MM.1S (cell line): ENCODE measurements at places on chromosomes 5 and 9.
A peak's percentile ranks its signal among the peaks of the same experiment; 100 is the strongest.

DNA sequence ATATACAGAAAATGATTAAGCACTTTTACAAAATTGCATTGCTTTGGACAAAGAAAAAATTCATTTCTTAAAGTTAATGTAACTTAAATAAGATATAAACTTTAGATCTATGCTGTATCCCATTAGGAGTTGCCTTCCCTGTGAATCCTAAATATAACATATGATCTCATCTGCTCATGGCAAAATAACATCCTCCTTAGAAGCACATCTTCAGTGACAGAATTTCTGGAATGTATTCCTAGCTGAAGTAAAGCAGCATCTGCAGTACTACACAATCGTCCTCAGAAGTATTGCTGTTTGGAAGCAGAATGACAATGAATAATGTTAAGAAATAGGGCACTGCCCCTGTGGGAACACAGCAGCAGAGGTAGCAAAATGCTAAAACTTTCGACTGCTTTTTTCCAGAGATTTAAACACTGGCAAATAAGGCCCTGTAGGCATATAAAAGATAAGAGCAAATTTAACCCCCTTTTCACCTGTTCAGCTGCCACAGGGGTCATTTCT, 571.0 kb downstream of the PTPRD start:
- DNase-seq = no peak

GRCh38 chr5:94217745-94218144, 400.7 kb downstream of the KIAA0825 start:
- DNase-seq = no peak

DNA sequence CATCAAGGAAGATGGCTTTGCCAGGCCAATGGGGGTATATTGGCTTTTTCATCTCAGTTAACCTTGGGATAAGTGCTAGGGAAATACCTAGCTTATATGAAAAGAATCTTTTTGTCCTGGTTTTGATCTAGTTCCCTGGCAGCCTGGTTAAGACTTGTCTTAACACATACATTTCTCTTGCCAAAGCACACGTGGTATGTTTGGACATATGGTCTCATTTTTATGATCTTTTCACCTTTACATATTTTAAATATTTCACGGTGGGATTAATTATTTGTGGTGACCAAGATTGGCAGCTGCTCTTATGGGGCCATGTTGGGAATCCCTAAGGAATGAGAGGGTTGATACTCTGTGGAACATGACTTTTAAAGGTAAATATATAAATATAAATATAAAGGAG, 312.5 kb downstream of the NPR3 start:
- DNase-seq = no peak

GRCh38 chr5:180820788-180821321, 18.2 kb upstream of the MGAT1 start:
- DNase-seq = peak; percentile 94

- no peak for DNase-seq
Measured at GRCh38 chr5:167160388-167160787, 1131.1 kb upstream of the WWC1 start.

- no peak for DNase-seq
Measured at GRCh38 chr5:154729613-154730012, 25.6 kb upstream of the LARP1 start.

DNA sequence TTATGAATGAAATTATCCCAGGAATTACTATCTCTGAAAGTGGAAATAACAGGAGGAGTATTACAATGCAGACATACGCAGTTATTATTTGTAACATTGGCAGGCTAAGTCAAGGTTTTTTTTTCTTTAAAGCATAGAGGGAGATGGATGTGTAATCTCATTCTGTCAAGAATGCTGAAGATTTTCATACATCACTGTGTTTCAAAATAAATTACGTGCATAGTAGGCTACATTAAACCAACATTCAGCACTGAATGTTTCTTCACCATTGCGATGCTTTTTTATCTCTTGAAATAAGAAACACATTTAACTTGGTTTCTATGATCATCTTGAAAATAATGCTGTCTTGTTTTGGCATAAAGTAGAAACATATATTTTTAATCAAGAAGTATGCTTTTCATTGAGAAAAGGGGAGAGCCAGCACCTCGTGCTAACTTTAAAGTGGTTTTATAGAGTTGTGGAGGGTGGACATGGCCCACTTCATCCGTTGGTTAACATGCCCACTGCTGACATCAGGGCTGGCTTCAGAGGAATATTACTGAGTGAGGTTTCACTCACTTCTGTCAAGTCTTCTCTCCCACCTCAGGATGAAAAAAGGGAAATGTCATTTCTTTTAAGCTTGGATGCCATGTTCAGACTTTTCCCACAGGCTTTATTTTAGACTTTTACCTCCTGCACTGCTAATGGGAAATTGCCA, 203.6 kb upstream of the MEF2C start:
- DNase-seq = no peak

DNA sequence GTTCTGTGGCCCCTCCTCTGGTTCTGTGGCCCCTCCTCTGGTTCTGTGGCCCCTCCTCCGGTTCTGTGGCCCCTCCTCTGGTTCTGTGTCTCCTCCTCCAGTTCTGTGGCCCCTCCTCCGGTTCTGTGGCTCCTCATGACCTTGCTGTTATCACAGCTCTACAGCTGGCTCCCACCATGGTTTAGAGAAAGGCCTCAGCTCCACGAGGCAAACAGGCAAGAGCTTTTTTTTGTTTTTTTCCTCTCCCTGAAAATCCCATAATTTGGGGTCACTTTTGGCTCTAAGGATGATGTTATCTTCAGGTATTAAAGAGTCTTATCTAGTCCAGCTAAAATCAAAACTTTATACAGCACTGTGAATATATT, 31.8 kb downstream of the C5orf15 start:
- DNase-seq = no peak

DNA sequence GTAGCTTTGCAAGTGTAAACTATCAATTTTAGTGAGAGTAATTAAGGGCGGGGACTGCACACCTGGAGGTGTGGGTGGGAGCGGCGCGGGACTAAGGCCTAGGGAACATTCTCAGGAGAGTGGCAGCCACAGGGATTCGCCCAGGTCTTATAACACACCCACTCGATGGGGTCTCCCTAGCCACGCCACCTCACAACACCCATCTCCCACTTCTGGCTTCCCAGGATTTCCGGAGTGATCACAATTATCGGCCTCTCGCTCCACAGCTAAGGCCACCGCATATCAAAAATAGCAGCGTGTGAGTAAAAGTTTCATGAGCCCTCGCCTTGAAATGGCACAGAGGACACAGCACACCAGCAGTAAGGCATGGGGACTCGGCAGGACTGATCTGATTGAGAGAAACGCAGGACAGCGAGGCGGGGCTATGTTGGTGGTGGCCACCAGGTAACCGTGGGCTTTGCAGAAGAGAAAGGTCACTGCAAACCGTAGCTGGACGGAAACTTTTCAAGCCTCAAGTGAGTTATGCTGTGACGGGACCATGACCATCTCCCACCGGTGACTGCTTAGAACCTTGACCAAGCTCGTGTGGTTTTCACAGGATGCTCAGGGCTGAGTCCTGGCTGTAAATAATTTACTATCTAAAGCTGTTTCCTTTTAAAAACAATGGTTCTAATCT, 1.1 kb upstream of the LPAR1 start:
- no peak for DNase-seq

GRCh38 chr9:98594546-98595160, 114.1 kb downstream of the GABBR2 start:
- DNase-seq = no peak

GRCh38 chr5:157750320-157750719, 6.8 kb downstream of the LSM11 start:
- DNase-seq = no peak

DNA sequence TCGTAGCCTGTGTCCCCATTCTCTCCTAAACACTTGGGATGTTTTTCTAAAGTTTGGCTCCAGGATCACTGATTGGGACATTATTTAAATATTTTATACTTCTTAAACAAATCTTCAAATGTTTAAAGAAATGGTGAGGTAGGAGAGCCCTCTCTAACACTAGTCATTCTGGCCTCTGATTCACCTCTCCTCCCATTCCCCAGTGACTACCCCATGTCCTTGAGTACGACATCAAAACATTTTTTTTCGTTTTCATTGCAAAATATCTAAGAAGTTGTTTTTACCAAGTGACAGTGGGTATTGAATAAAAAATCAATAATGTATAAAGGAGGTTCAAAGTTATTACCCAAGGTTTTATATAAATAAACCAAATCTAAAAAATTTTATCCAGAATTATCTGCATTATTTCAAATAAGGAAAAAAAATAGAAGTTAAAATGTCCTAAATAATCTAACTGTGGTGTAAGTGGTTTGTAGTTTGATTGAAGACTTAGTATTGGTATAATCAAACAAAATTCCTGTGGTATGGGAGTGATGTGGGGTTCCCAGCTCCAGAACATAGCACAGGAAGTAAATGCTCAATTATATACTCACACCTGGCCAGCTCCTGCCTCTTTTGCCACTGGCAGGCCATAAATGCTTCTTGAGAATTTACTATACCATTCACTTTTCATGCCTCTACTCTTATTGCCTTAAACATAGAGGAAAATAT, 51.1 kb downstream of the MAST4 start:
- no peak for DNase-seq

- DNase-seq = no peak
Measured at GRCh38 chr9:71990466-71990865, 69.9 kb downstream of the C9orf57 start.

DNA sequence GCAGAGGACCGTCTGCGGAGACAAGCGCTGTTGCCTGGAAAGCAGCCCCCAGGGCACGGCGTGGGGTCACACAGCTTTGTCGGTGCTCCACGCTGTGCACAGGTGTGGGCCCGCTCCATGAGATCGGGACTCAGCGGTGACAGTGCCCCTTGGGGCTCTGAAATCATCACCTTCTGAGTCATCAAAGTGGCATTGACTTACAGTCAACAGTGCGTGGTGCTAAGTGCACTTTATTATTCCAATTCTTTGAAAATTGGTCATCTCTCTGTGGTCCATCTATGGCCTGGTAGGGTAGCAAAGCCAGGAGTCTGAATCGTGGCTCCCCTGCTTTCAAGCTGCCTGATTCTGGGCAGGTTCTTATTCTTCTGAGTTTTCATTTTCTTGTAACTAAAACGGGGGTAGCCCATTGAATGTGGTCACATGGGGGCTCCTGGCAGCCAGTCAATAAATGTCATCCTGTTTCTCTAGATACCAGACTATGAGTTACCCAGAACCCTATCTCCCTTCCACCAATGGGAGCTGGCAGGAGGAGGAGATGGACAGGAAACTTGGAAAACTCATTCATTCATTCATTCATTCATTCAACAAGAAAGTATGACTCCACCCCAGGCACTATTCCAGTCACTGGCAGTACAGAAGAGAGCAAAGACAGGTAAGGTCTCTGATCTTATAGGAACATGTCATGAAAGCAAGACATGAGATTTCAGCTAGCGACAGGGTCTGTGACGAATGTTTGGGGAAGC, 20.3 kb upstream of the UNC5A start:
- DNase-seq = no peak

DNA sequence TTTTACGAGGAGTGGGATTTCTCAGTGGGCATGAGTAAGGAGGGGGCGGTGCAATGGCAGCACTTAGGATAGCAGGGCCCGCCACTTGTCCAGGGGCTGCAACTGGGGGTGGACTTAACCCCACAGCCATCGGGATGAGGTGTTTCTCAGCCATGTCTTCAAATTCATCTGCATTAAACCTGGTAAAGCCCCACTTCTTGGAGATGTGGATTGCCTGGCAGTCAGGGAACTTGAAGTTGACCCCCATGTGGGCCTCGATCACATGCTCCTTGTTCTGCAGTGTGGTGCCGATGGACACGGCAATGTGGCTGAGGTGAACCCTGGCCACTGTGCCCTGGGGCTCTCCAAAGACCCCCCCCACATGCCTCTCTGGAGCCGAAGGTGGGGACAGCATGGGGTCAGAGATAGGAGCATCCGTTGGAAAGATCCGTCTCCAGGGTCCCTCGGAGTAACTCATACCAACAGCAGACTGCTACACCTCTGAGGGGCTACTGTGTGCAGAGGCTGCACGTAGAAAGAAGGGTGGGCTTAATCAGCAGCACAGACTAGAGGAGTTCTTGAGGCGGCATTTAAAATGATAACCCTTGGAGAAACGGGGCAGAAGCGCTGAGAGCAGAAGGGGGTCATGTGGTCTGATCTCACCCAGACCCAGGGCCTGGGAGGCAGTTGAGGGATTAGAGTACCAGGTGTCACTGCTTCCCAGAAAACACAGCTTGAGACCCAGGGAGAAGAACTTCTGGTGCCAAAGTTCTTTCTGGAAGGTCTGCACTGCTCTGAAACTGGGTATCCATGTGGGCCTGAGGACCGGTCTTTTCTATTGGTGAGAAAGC, 141.4 kb downstream of the MTX3 start:
- no peak for DNase-seq

GRCh38 chr9:19876569-19877316, 87.9 kb upstream of the SLC24A2 start:
- DNase-seq = no peak

GRCh38 chr9:86406366-86406765, 52.2 kb upstream of the TUT7 start:
- DNase-seq = no peak

GRCh38 chr9:111020594-111020993, 17.7 kb downstream of the LPAR1 start:
- DNase-seq = no peak

- DNase-seq = no peak
Measured at GRCh38 chr5:132054697-132055440, 5.6 kb upstream of the IL3 start.

- no peak for DNase-seq
Measured at GRCh38 chr5:127571314-127572131, 54.1 kb downstream of the PRRC1 start.

GRCh38 chr9:133664173-133665050, 28.2 kb downstream of the DBH start:
- DNase-seq = no peak

DNA sequence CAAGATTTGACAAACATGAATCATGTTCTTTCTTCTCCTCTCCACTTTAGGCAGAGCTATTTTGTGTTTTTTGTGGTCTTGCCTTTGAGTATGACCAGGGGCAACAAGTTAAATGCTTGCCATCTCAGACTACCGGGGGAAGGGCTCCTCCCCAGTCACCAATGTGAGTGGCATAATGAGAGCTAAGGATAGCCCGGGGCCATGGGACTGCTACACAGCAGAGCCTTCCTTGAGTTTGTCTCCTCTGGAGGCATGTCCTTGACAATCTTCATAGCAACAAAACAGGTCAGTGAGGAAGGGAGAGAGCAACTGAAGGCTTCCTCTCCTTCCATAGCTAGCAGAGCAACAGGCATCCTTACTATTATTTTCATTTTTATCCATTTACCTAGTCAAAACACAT, 299.3 kb downstream of the ENC1 start:
- no peak for DNase-seq

GRCh38 chr9:93324191-93324834, 127.2 kb upstream of the FAM120A start:
- no peak for DNase-seq

DNA sequence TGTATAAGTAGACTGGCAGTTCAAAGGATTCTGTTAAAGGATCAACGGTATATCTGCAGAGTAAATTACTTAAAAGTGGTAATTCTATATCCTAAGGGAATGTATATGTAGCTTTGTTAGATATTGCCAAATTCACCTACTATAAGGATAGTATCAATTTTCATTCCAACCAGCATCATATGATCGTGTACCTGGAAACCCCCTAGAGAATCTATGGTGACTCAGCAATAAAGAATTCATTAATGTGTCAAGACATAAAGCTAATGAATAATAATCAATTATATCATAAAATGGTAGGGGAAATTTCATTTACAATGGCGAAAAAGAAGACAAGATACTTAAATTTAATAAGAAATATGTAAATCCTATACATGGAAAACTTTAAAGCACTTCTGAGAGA, 234.1 kb upstream of the ACTBL2 start:
- no peak for DNase-seq

GRCh38 chr9:131116281-131117120, 8.9 kb upstream of the NUP214 start:
- DNase-seq = no peak

GRCh38 chr5:54626407-54626806, 108.8 kb downstream of the SNX18 start:
- DNase-seq = no peak

GRCh38 chr9:17116400-17116837, 18.4 kb upstream of the CNTLN start:
- DNase-seq = peak; percentile 32
